ENCODE measurements at places on chromosomes 13 and 19. TPM values are rescaled to one million over a fixed set of nuclear protein-coding genes. Genes with fewer than 3 reads are reported as not detected.

The NOVA2 gene
- 66.3 TPM for total RNA-seq

The ZNF793 gene
- 22.1 TPM for total RNA-seq

The CAPN12 gene
- total RNA-seq = not detected

The PINLYP gene
- 7.5 TPM for total RNA-seq

The WDR87 gene
- total RNA-seq = not detected

The KCNN1 gene
- total RNA-seq = 66.4 TPM

The CRB3 gene
- total RNA-seq = 0.71 TPM

The OR10H1 gene
- 0.13 TPM for total RNA-seq

The CGB2 gene
- total RNA-seq = not detected

The RDH8 gene
- total RNA-seq = not detected

The KLF2 gene
- 11.2 TPM for total RNA-seq

The C19orf33 gene
- total RNA-seq = not detected

The ZNF470 gene
- total RNA-seq = 15.7 TPM

- DNase-seq = no peak
Observed at GRCh38 chr13:79682164-79682563, 201.2 kb downstream of the NDFIP2 start.

GRCh38 chr19:799076-799881 is 2.0 kb downstream of the PTBP1 start:
- no peak for DNase-seq

GRCh38 chr13:22200440-22200839 is 529.6 kb downstream of the FGF9 start:
- DNase-seq = no peak

GRCh38 chr13:80224468-80224867 is 116.5 kb downstream of the SPRY2 start:
- no peak for DNase-seq

DNA sequence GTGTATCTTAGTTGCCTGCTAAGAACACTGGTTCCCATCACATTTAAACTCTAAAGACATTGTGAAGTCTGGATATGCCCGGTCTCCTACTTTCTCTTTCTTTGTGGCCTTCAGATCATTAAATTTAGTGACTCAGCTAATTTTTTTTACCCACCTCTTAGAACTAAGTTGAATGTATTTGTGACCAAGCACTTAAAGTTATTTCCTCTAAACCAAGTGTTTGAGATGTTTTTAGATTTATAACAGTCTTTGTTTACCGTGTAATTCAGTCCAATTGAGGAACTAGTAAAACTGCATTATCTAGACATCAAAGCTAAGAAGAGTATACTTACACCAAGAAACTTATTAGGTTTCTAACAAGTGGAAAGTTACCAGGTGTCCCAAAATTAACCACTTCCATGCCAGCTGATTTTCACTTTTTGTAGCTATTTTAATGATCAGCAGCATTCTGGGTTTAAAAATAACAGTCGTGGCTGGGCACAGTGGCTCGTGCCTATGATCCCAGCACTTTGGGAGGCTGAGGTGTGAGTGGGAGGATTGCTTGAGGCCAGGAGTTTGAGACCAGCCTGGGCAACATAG is 53.1 kb downstream of the ARHGAP35 start:
- no peak for DNase-seq

DNA sequence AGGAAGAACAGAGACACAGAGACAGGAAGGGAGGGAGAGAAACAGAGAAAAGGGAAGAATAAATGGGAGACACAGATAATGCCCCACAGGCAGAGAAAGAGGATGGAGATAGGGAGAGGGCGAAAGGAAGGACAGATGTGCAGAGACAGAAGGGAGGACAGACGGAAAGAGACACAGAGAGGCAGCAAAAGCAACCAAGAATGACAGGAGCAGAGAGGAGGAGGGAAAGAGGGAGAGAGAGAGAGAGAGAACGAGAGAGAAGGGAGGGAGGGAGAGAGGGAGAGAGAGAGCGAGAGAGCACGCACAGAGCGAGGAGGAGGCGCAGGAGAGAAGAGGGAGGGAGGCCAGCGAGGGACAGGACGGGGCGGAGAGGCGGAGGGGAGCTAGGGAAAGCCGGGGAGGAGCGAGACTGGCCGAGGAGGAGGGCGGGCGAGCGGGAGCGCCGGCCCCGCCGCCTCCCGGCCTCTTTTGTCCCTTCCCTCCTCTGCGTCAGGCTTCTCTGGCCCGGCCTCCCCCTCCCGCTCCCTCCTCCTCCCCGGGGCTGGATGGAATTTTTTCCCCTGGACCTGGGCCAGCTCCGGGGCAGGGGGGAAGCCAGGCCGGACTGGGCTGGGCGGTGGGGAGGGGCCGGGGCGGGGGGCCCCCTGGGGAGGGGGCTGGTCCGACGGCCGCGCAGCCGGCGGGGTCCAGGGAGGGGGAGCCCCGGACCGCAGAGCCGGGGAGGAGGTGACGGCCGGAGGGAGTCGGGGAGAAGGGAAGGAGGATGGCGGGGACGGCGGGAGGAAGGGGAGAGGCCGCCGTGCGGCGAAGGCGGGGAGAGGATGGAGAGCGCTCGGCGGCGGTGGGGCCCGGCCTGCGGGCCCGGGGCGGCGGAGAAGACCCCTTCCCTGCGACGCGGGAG is 4.2 kb upstream of the SPACA6 start:
- DNase-seq = peak; percentile 90

GRCh38 chr13:97879646-97880310 is 73.7 kb upstream of the IPO5 start:
- no peak for DNase-seq

- DNase-seq = no peak
Observed at GRCh38 chr13:22422712-22423111, 751.8 kb downstream of the FGF9 start.

GRCh38 chr19:51094696-51095279 is 12.1 kb upstream of the KLK14 start:
- no peak for DNase-seq

DNA sequence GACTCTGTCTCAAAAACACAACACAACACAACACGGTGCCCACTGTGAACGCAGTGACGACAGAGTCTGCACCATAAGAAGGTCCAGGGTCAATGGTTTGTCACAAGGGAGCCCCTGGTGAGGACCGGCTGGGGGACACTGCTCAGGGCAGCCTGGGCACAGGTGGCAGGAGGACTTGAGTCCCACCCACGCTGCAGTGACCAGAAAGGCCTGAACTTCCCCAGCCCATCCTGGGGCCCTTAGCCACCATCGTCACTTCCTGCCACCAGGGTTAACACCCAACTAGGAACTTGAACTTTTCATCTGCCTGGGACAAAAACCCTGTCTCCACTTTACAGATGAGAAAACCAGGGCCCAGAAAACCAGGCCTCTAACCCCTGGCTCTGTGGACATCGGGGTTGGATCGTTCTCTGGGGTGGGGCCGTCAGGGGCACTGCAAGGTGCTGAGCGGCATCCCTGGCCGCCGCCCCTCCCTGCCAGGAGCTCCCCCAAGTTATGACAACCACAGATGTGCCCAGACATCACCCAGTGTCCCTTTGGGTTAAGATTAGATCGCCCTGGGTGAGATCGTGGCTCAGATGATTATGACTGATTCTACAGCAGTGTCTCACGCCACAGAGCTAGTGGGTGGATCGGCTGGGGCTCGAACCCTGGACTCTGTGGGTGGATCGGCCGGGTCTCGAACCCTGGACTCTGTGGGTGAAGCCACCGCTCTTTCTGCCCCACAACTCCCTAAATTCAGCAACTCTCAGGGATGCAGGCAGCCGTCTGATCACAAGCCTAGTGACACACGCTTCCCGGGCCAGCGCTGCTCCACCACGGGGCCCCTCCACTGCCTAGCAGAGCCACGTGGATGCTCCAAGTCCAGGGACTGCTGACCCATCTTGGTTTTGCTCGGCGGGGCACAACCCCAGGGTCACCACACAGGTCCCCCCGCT is 14.0 kb downstream of the MOB3A start:
- DNase-seq = no peak

DNA sequence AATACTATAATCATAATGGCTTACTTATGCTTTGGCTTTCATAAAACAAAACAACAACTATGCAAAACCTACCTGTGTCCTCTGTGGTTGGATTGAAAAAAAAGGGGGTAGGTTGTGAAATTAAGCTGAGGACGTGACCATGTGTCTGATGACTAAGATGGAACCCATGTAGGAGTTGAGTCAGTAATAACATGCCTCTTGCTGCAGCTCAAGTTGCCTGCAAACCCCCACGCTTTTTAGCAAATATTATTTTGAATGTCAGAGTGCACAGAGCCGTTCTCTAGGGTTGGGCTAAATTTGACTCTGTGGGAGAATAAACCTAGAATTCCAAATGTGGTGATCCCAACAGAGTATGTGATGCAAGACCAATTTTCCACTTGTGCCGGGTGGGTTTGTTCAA is 209.3 kb downstream of the KCNRG start:
- no peak for DNase-seq

DNA sequence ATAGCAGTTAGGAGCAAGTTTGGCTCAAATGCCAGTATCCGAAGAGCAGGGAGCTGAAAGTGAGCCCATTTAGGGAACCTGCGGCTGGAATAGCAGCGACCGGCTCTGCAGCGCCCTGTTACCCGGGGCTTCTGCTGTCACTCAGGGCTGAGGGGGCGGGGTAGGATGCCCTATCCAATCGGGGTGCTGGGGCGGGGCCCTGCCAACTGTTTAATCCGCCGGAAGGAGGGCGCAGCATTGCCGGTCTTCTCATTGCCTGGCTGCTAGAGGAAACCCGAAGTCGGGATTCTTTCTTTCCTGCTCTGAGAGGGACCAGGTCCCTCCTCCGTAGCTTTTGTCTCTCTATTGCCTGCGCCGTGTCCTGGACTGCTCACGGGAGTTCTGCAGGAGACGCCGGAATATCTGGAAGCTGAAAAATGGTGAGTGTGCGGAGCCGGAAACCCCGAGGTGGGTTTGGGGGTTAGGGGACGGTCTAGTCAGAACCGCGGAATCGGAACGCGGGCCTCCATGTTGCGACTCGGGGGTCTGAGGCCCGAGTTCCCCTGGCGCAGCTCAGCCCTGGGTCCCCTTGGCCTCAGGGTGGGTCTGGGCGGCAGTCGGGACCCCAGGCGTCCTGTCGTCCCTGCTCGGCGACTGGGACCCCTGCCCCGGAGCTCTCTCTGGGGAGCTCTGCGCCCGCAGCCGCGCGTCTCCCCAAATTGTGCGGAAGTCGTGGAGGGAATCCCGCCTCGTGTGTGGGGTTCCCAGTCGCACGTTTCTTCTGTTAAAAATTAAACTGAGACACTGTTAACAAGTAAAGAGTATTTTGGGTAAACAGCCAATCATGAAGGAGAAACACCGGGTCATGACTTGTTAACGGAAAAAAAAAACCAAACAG is 22.8 kb downstream of the ZNF763 start:
- DNase-seq = peak; percentile 85

- DNase-seq = no peak
Observed at GRCh38 chr13:101433895-101434294, 17.6 kb upstream of the NALCN start.

DNA sequence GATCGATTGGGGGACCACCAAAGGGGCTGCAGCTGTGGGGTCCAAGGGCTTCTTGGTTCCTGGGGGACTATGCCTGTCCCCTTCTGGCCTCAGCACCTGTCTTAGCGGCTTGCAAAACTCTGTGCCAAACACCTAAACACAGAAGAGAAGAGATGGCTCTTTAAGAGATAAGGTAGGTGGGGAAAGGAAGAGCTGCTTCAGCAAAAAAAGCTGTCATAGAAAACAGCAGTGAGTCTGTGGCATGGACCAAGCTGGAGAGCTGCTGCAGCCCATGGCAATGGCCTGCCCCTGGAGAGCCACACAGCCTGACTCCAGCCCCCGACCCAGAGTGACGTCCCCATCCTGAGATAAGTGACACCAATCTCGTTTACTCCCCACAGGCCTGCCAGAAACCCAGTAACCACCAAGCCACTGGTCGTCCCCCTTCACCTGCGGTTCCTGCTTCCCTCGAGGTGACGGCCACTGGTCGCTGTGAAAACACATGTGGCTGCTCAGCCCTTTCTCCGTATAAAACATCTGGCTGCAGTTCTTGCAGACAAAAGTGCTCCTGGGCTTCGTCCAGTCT is 25.0 kb upstream of the NAPA start:
- no peak for DNase-seq

DNA sequence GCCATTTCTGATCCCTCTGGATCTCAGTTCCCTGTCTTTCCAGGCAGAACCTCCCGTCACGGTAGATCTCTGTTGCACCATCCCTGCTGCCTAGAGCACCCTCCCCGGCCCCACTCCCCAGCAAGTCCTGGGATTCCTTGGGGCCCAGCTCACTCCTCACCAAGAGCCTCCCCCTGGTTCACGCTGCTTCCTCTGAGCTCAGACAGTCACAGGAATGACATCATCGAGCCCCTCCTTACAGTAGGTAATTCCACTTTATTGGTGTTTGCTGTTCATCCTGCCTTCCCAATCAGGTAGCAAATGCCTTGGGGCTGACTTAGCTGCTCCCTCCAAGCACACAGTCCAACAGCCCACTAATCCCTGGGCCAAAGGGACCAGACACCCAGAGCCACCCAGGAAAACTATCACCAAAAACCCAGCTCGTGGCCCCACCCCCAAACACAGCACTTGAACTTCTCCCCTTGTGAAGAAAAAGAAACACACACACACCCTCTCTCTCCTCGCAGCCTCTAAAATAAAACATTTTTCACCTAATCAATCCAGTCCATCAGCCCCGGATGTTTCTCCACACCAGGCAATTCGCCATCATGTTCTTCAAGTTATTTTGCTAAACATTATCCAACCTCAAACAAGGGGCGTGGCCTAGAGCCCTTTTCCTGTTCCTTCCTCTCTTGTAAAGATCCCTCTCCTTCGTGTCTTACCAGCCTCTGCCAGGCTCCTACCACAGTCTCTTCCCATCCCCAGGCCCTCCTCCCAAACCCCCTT is 2.5 kb downstream of the NAPA start:
- DNase-seq = no peak

GRCh38 chr19:2427429-2428320 is at the start of gene TIMM13:
TSS of gene TIMM13 (minus strand) at chr19:2427586. CDS start at chr19:2427533, 53 bp downstream.
- peak; percentile 96 for DNase-seq

DNA sequence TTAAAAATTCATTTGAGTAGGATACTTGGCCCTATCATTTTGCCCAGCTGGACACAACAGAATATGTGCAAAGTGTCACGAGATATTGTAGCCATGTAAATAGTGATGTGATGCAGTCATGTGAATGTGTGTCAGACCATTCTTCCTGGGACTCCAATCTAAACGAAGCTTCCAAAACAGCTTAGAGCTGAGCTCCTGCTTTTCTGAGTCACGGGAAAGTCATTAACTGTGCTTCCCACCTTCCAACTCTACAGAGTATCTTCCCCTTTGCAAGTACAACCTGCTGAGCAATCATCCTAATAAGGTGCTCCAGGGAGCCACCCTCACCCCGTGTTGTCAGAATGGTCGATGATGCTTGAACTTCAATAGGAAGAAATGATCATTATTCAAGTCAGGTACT is 294.7 kb downstream of the MYO16 start:
- DNase-seq = no peak

All from dorsolateral prefrontal cortex (tissue), 122 donors.